ENCODE measurements at places on chromosomes 7 and 10. TPM values are rescaled to one million over a fixed set of nuclear protein-coding genes. Genes with fewer than 3 reads are reported as not detected.

FAS gene
- total RNA-seq, result 7.6 TPM

GRCh38 chr10:72039377-72039776, 49.0 kb downstream of the SPOCK2 start:
- DNase-seq, result no peak
- H3K4me1 ChIP-seq, result peaks cover 22% of the 10 kb centered on the region
- H3K4me3 ChIP-seq, result no peak overlapping the region
- no peaks in the 10 kb centered on the region for H3K27me3 ChIP-seq
- no peaks in the 10 kb centered on the region for H3K36me3 ChIP-seq

DNA sequence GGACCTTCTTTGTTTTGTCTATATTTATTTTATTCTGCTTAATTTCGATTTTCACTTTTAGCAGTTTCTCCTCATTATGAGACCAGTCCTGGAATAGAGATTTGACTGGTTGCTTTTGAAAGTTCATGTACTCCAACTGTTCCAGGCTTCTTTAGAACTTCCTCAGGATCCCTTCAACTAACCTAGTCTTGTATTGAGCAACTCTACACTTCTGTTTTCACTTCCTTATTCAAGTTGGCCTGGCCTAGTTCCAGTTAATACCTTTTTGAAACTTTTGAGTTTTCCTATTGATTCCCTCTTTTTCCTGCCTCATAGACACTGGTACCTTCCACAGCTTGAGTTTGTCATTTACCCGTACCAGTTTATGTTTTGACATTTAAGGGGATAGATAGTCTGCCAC, 421.7 kb downstream of the ATRNL1 start:
- H3K4me1 ChIP-seq, result no peaks in the 10 kb centered on the region
- H3K36me3 ChIP-seq, result no peaks in the 10 kb centered on the region
- no peak overlapping the region for H3K27ac ChIP-seq
- H3K4me3 ChIP-seq, result no peak overlapping the region
- no peak for DNase-seq

WNT8B gene
- total RNA-seq, result not detected

GDF10 gene
- total RNA-seq, result not detected

PNLIPRP2 gene
- total RNA-seq, result not detected

CTAGE8 gene
- 9.9 TPM for total RNA-seq

GRCh38 chr10:60149003-60149402, 240.7 kb downstream of the ANK3 start:
- peaks cover 21% of the 10 kb centered on the region for H3K4me1 ChIP-seq
- peak overlapping the region; percentile 47 for H3K27ac ChIP-seq
- DNase-seq, result no peak

ZNF716 gene
- total RNA-seq, result not detected

- DNase-seq, result no peak
- no peak overlapping the region for H3K4me3 ChIP-seq
- H3K4me1 ChIP-seq, result no peaks in the 10 kb centered on the region
Measured at GRCh38 chr7:18901982-18902421, 215.4 kb downstream of the TWIST1 start.

DNA sequence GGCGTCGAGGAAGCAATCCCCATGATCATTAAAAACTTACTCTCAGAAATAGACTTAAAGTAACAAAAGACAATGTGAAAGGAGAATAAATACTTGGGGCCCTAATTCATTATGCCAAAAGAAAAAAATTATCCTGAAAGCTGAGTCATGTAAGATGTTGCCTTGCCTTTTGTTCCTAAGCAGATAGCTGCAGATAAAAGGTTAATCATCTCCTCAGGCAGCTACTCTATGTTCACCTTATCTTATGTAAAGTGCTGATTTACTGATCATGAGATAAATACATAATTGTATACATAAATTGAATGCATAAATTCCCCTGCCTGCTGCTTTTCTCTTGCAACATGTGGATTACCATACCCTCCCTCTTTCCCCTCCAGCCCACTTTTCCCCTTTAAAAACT, 28.1 kb upstream of the CREB3L2 start:
- no peaks in the 10 kb centered on the region for H3K36me3 ChIP-seq
- H3K4me1 ChIP-seq, result peaks cover 27% of the 10 kb centered on the region

- no peak overlapping the region for H3K4me3 ChIP-seq
- DNase-seq, result no peak
- H3K27ac ChIP-seq, result no peak overlapping the region
Measured at GRCh38 chr10:25457552-25457951, 282.8 kb downstream of the GPR158 start.

DNA sequence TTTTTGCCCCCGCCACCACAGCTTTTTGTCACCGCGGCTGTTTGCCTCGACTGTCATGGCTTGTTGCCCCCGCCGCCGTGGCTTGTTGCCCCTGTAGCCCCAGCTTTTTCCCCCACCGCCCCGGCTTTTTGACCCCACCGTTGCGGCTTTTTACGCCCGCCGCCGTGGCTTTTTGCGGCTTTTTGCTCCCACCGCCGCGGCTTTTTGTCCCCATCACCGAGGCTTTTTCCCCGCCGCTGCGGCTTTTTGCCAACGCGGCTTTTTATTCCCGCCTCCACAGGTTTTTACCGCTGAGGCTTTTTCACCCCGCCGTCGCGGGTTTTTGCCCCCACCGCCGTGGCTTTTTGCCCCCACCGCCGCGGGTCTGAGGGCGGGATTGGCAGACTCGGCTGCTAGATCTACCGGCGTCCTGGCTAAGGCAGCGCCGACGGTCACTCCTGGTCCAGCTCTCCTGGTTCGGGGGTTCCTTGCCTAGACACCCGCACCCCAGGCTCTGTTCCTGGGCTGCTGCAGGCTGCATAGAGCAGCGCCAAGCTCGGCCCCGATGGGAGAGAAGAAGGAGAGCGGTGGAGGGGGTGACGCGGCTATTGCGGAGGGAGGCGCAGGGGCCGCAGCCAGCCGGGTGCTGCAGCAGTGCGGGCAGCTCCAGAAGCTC, 637.7 kb downstream of the ZNF716 start:
- no peaks in the 10 kb centered on the region for H3K36me3 ChIP-seq
- no peak overlapping the region for H3K4me3 ChIP-seq
- H3K27me3 ChIP-seq, result no peaks in the 10 kb centered on the region

CDK14 gene
- total RNA-seq, result 41.6 TPM

DNA sequence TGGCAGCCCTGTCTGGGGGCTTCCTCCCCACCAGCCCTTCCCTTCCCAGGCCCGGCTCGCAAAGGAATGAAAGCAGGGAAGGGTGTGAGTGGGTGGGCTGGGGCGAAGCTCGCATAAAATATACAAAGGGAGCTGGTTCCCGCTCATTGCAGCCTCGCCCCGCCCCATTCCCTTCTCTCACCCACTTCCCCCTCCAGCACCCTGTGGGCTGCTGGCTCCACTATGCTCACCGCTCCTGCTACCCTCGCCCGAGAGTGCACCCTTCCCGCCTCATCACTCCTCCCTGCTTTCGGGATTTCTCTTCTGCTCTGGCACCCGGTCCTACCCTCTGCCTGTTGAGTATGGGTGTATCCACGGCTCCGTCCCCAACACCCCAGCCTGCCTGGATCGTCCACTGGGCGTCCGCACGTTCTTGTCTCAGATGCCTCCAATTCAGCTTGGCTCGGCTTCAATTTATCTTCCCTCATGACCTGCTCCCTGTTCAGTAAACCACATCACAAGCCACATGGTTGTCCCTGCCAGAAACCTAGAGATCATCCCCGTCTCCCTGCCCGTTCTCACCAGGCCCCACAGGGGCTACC, 14.4 kb upstream of the TTYH3 start:
- H3K4me1 ChIP-seq, result no peaks in the 10 kb centered on the region
- no peak overlapping the region for H3K27ac ChIP-seq
- no peaks in the 10 kb centered on the region for H3K36me3 ChIP-seq

- H3K4me1 ChIP-seq, result no peaks in the 10 kb centered on the region
- H3K27me3 ChIP-seq, result no peaks in the 10 kb centered on the region
- H3K4me3 ChIP-seq, result no peak overlapping the region
- no peaks in the 10 kb centered on the region for H3K36me3 ChIP-seq
- no peak overlapping the region for H3K27ac ChIP-seq
Measured at GRCh38 chr10:32061440-32061839, 5.2 kb upstream of the KIF5B start.

DNA sequence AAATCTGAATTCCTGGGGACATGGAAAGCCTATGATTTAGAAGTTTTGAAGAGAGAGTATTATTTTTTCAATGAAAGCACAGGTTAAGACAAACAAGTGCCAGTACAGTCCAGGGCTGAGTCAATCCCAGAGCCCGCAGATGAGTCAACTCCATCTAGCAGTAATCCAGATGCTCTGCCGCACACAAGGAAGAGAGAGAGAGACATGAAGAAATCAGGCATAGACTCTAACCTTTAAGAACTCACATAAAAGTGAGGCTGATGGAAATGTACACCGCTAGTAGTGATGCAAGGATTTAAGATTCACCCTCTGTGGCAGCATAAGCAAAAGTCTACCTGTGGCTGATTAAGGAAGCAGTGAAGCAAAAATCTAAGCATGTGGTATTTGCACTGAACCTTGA, 651.5 kb downstream of the TNS3 start:
- H3K4me1 ChIP-seq, result peaks cover 54% of the 10 kb centered on the region
- H3K27me3 ChIP-seq, result no peaks in the 10 kb centered on the region
- peak; percentile 63 for DNase-seq
- no peak overlapping the region for H3K4me3 ChIP-seq

GRCh38 chr10:6647811-6648526, 67.9 kb upstream of the PRKCQ start:
- H3K27me3 ChIP-seq, result no peaks in the 10 kb centered on the region
- no peak for DNase-seq
- no peaks in the 10 kb centered on the region for H3K4me1 ChIP-seq
- H3K36me3 ChIP-seq, result no peaks in the 10 kb centered on the region
- no peak overlapping the region for H3K4me3 ChIP-seq

DNA sequence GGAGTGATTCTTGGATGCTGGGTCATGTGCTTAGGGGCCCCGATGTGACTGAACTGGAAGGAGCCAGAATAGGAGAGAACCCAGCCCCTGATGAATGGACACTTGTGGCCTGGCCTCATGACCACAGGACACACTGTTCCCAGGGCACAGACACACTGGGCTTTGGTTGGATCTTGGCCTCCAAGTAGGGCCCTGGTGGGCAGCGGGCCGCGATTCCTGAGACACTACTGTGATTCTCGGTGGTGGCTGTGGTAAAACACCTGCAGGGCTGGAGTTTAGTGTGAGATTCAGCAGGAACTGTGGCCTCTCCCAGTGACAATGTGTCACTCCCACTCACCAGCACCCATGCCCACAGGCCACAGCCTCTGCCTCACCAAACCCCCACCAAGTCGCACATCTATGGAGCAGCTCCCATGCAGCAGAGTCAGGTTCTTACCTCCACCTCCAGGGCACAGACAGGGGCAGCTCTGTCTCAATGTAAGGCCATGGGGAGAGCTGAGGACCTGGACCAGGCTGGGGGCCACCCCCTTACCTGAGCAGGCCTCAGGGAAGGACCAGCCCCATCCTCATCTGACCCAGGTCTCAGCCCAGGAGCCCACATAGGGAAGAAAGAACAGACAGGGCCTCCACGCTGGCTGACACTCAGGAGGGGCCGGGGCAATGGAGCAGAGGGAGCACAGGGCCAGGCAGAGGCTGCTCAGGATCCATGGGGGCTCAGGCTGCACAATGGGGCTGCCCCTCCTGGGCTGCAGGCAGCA, 33.2 kb upstream of the ZNF716 start:
- H3K4me3 ChIP-seq, result no peak overlapping the region
- no peaks in the 10 kb centered on the region for H3K36me3 ChIP-seq
- no peak overlapping the region for H3K27ac ChIP-seq
- DNase-seq, result no peak
- H3K27me3 ChIP-seq, result no peaks in the 10 kb centered on the region

DNA sequence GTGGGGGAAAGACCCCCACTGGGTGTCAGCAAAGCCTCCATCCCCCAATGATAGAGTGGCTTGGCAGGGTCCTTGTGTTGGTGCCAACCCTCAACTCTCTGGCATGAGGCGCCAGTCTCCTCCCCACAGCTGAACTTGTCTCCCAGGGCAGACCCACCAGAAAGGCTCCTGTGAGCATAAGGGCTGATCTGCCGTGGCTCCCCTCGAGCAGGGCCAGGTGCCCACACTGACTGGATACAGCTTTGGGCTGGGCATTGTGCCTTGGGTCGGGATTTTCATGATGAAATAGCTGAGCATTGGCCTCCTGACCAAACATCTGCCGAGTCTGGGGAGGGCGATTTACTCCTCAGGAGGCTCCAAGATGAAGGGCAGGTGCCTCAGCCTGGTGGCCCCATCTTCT, 68.1 kb upstream of the NPTX2 start:
- H3K4me3 ChIP-seq, result no peak overlapping the region
- no peak for DNase-seq
- H3K27me3 ChIP-seq, result peaks cover 66% of the 10 kb centered on the region
- H3K27ac ChIP-seq, result no peak overlapping the region

DNA sequence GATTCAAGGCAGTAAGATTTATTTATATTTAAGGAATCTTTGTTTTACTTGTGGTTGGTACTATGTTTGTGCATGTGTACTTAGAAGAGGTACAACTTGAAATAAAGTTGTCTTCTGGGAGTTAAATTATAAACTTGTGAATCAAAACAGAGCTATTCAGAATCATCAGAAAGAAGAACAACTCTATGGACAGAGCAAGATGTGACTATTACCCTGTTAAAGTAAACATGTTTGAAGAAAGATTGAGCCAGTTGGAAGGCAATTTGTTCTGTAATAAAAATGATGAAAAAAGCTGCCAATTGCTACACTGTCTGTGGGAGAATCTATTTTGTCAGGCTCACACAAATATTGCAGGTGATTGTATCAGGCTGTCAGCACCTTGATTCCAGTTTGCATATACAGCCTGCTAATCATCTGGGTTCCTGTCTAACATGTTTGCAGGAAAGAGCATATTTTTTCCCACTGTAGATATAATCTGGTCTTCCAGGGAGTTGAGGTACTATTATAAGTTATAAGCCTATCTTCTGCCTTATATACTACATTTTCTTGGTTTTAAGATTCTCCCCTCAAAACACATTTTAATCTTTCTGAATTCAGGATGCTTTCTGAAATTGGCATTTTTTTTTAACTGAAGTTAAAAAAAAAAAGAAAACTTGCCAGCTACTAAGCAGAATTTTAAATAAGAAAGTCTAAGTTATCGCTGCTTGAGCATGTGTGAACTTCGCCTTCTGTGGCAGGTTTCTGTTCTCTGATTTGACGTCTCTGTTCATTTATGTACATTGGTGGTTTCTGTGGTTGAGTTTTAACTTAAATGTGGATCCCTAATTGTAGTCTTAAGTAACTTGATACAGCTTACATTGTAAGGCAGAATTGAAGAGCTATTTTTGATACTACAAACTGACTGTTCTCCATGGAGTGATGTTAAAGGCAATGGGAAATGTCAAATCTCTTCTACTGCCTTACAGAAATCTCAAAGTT, 46.0 kb downstream of the ZNRF2 start:
- no peaks in the 10 kb centered on the region for H3K36me3 ChIP-seq
- H3K4me3 ChIP-seq, result no peak overlapping the region
- DNase-seq, result no peak
- no peaks in the 10 kb centered on the region for H3K27me3 ChIP-seq
- 0 out of 2 replicates have a peak, but pooled peaks cover 3% of the 10 kb centered on the region for H3K4me1 ChIP-seq
- H3K27ac ChIP-seq, result no peak overlapping the region

- peaks cover 31% of the 10 kb centered on the region for H3K4me1 ChIP-seq
- no peaks in the 10 kb centered on the region for H3K27me3 ChIP-seq
- no peaks in the 10 kb centered on the region for H3K36me3 ChIP-seq
- no peak overlapping the region for H3K4me3 ChIP-seq
Measured at GRCh38 chr10:70715853-70716795, 43.8 kb downstream of the ADAMTS14 start.

- H3K27ac ChIP-seq, result no peak overlapping the region
- DNase-seq, result no peak
- H3K4me3 ChIP-seq, result no peak overlapping the region
- H3K27me3 ChIP-seq, result no peaks in the 10 kb centered on the region
- no peaks in the 10 kb centered on the region for H3K36me3 ChIP-seq
Measured at GRCh38 chr7:107014387-107015023, 30.0 kb upstream of the PRKAR2B start.

All from PC-9 (cell line).